Fibroblast of mammary gland (primary cell): ENCODE measurements at places on chromosomes 11 and 22.

DNA sequence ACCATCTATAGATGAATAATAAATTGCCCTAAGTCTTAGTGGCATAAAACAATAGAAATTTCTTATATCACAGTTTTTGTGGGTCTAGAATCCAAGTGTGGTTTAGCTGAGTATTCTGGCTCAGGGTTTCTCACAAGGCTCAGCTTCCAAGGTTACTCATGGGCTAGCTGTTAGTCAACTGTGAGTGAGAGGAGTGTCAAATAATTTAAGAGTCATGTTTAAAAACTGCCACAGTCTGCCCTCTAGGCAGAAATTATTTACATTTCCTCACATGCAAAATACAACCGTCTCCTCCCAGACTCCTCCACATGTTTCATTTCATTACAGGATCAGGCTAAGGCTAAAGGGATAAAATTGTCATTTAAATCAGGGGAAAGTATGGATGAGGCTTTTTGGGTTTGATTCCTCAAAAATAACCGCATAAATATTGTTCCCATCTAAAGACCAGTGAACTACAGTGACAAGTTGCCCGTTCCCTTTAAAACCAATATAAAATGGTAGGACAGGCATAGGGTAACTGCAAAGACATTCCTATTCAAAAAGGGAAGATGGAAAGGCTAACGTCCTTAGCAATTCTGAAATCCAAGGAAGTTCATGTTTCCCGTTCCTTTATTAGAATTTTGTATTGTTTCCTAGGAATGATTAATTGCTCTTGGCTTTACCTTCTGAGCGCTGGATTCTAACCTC lies 324.3 kb downstream of the DYNC2H1 start:
- peak; percentile 86 for DNase-seq

GRCh38 chr11:16738947-16739815 lies 734 bp downstream of the C11orf58 start:
- DNase-seq: no peak

- DNase-seq: no peak
Measured at GRCh38 chr22:43220625-43221380, 33.9 kb upstream of the TTLL12 start.

- peak; percentile 80 for DNase-seq
Measured at GRCh38 chr22:46501701-46502100, 35.7 kb downstream of the CELSR1 start.

DNA sequence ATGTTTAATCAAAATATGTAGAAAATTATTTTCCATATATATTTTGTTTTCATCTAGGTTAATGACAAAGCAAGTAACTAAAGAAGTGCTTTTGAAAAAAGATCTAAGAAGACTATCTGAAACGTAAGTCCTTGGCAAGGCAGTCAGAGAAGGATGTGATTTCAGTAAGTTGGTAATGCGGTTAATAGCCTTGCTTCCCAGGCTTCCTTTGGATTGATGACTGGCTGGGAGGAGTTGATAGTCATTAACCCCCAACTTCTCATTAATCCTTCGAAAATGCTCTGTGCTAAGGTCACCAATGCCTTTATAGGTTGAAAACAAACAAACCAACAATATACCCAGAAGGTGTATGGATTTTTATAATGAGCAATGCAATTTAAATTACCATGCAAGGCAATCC lies 1326.5 kb downstream of the LRRC4C start:
- no peak for DNase-seq

DNA sequence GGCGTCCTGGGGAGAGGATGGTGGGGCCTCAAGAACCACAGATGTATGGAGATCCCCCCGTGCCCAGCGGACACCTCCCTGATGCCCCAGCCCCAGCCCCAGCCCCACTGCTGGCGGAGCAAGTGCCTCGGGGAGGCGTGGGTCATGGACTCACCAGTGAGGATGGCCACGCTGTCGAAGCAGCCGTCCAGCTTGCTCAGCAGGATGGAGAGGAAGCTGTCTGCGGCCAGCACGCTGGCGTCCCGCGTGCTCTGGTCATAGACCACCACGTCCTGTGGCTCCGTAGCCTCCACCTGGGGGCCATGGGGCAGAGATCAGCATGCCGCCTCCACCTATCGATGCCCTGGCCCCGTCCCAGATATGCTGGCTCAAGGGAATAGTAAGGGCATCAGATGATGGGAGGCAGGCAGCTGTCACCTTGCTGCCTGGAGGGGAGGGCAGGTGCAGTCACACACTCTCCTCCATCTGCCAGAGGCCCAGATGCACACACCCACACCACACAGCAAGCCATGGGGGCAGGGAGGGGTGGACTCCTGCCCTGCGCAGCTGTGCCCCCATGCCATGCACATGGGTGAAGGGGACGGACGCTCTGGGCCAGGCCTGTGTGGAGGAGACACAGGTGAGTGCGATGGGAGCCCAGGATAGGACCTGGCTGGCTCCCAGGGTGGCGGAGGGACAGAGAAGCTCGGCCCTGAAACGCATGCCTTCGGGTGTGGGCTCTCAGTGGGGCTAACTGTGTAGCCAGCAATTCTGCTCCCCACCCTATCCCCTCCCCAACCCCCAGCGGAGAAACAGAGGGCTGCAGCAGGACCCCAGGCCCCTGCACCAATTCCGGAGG lies 8.2 kb downstream of the DUSP8 start:
- DNase-seq: no peak

GRCh38 chr11:35006389-35007128 lies 90.1 kb downstream of the PDHX start:
- no peak for DNase-seq

- no peak for DNase-seq
Measured at GRCh38 chr22:36228944-36229343, 10.4 kb downstream of the APOL2 start.

DNA sequence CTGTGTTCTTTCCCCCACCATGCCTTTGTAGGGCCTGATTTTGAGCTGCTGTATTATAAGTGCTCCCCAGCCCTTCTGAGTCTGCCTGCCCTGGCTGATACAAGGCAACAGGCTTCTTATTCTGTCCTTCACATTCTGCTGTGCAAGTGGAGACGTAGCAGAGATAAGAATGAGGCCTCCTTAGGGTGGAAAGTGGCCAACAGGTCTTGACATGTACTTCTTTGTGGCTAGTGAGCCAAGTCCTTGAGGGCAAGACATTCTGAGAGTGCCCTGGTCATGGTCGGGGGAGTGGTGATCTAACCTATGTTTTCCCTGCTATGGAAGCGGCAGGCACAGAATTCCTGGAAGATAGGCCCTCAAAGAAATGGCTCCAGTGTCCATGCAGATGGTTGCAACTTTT lies 235.7 kb upstream of the CADM1 start:
- no peak for DNase-seq

- peak; percentile 6 for DNase-seq
Measured at GRCh38 chr11:125902277-125902926, 604 bp downstream of the PUS3 start.

DNA sequence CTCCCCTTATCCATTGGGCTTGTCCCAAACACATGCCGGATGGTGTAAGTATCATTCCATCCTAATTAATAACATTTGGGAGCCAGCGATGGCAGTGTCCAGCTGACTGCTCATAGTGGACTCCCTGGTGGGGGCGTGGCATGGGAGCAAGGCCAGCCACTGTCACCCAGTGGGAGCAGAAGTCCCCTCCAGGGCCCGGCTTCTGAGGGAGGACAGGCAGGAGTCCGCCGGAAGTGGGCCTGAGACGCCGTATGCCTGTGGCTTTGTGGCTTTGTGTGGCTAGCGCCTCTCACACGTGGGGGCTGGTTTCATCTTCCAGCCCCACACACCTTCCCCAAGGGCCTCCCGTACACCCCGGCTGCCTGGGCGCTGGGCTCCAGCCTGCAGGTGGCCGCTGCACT lies 124.5 kb downstream of the KCNQ1 start:
- DNase-seq: peak; percentile 17

GRCh38 chr22:49664891-49665290 lies 162.8 kb downstream of the BRD1 start:
- no peak for DNase-seq

- peak; percentile 49 for DNase-seq
Measured at GRCh38 chr11:70610566-70611565, 212.5 kb downstream of the CTTN start.

- no peak for DNase-seq
Measured at GRCh38 chr11:75939992-75940391, 125.0 kb downstream of the UVRAG start.

- DNase-seq: peak; percentile 45
Measured at GRCh38 chr22:40487663-40488249, 117.4 kb downstream of the SGSM3 start.

DNA sequence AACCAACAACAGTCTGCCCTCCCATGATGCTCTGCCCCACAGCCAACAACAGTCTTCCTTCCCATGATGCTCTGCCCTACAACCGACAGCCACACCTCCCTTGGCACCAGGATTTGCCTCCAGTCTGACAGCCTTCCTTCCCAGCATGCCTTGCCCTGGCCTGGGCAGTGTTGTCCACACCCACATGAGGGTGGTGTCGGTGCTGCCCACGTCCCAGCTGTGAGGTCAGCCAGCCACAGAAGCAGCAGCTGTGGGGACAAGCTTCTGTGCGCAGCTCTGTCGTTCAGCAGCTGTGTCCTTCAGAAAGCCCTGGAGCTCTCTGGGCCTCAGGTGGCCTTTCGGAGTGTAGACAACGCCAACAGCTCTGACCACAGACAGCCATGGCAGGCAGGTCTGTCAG lies 1378.9 kb downstream of the BRD1 start:
- no peak for DNase-seq

GRCh38 chr11:66281001-66281400 lies 3.0 kb downstream of the CNIH2 start:
- DNase-seq: no peak

GRCh38 chr22:46710806-46711205 lies 27.2 kb downstream of the CERK start:
- no peak for DNase-seq

DNA sequence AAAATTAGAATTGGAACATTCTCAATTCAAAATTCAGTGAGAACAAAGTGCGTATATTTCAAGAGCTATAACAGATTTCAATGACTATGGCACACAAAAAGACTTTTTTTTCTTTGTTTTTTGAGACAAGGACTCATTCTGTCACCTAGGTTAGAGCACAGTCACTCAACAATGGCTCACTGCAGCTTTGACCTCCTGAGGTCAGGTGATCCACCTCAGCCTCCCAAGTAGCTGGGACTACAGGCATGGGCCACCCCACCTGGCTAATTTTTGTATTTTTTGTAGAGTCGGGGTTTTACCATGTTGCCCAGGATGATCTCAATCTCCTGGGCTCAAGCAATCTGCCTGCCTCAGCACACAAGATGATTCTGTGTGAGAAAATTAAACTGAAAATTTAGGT lies 51.5 kb downstream of the PIK3C2A start:
- no peak for DNase-seq

DNA sequence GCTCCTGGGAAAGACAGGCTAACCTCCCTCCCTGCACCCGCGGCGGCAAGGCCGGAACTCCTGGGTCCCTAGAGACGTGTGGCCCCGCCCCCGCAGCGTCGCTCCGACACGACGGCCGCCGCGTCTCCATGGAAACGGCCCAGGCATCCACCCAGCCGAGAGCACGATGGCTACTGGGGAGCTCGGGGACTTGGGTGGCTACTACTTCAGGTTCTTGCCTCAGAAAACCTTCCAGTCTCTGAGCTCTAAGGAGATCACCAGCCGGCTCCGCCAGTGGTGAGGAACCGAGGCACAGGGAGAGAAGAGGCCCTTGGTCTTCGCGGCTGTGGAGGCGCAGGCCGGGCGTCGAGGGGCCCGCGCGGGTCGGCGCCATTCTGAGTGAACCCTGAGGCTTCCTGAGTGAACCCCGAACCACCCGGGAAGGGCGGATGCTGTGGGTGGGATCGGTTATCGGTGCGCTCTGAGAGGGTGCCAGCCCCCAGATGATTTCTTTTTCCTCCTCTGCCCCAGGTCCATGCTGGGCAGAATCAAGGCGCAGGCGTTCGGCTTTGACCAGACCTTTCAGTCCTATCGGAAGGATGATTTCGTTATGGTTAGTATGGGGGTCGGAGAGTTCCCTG lies at the start of gene CFAP300:
Gene CFAP300, plus strand, starts transcription at position 133 of the 620 bp plus-strand sequence. Its CDS starts 34 bp downstream, at position 167.
- DNase-seq: peak; percentile 66
